H4 (cell line): ENCODE measurements at places on chromosomes 13 and 19.

GRCh38 chr19:4025317-4025716 is 17.8 kb downstream of the PIAS4 start:
- no peak for DNase-seq

GRCh38 chr19:58117841-58118575 is 20.0 kb upstream of the ZSCAN18 start:
- DNase-seq: no peak

- no peak for DNase-seq
These were observed 15.8 kb downstream of the ADPRHL1 start for GRCh38 chr13:113437408-113438010.

- no peak for DNase-seq
These were observed 1146.8 kb downstream of the UQCRFS1 start for GRCh38 chr19:28066161-28066560.

- DNase-seq: no peak
These were observed 115.8 kb downstream of the KATNAL1 start for GRCh38 chr13:30191491-30192100.

DNA sequence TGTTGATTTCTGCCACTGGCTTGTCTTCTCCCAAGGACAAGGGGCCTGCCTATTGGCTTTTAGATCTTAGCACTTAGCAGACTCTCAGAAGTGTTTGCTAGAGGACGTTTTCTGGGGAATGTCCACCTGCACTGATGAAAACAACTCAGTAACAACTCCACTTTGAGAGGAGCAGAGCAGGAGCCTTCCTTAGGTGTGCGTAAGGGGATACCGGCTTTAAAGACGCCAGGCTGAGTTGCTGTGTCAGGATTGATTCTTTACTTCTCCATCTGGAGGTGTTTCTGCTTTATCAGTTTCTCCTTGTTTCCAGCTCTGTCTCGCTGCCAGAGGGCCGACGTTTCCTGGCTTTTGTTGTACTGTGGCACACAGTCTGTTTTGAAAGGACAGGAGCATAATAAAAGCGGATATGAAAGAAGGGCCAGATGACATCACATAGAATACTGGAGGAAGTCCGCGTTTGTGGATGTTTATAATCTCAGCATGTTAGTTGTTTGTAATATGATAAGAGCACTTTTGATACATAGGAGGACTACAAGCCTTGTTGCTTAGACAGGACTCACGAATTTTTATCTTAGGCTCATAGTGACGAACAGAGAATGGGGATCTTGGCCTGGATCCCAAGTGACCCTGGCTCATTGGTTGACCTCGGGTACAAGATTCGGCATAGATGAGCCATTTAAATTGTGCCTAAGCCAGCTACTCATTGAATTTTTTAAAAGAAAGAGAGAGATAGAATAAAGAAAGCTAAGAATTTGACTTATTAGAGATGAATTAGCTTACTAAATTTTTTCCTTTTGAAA is 34.6 kb downstream of the COL4A2 start:
- peak; percentile 56 for DNase-seq

GRCh38 chr19:38564981-38565690 is 52.6 kb downstream of the MAP4K1 start:
- DNase-seq: no peak

DNA sequence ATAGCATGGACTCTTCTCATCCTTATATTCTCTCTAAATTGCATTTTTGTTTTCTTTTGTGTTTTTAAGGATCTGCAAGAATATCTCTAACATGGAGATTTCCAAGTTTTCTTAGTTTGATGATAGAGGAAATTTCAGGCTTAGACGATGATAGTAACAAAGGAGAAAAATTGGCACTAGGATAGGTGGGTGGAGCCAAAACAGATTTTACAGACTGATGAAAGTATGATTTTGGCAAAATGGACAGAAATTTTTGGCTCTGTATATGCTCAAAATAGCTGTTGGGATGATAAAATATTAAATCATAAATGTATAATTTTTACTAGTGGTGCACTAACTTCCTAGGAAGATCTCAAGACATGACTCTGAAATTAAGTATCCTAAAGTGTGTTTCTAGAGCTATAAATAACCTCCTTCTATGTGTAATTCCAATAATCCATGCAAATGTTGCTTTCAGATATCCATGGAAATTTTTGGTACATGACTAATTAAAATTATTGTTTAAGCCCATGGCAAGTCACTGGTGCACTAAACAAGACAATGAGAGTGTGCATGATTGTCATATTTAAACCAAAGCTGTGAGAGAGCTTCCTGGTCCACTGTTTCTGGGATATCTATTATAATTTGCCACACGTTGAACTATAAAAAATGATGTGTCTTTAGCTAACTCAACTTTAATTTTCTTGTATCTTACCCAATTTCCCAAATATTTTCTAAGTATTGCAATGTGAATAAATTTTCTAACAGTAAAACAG is 55.8 kb upstream of the NBEA start:
- DNase-seq: no peak

DNA sequence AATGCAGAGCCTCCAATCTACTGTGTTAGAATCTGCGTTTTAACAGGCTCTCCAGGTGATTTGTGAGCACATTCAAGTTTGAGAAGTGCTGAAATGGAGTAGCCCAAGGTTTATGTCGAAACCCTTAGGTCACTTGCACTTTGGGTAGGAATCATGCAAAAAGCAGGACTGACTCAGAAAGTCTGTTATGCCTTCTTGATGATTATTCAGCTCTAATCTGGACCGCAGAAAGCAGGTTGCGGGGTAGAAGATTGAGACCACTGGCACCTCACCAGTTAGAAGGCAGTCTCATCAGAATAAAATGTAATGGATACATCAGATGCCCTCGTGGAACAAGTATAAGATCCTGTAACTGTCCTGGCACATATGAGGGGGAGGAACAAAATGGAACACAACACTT is 326.3 kb downstream of the DCLK1 start:
- DNase-seq: no peak

DNA sequence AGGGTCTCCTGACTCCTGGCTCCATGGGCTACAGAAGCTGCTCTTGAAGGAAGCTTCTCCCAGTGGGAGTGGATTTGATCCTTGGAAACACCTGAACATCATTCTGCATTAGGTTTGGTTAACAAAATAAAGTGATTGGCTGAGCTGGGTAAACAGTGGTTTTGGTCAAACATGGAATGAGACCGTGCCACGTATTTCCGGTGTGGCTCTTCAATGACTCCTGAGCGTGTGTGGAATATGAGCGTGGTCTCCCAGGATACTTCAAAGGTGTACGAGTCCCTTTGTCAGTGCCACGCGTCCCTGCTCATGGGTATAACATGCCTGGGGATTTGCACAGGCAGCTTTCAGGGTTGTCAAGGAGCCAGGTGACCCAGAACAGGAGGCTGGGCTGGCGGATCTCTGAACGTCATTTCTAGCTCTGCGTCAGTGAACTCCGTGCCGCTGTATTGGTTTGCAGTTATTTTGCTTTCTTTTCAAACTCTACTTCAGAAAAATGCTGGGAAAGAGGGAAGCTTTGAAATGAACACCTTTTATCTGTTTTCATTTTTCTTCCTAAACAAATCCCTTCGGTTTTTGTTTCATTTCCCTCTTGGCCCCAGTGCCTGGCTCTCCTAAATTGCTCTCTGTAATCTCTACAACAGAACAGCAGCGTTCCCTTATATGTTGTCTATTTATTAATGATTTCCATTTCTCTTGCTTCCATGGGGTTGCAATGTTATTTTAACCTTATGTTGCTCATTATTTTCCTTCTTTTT is 26.3 kb upstream of the GJB6 start:
- DNase-seq: no peak

GRCh38 chr19:31448221-31448657 is 99.0 kb upstream of the TSHZ3 start:
- peak; percentile 91 for DNase-seq

DNA sequence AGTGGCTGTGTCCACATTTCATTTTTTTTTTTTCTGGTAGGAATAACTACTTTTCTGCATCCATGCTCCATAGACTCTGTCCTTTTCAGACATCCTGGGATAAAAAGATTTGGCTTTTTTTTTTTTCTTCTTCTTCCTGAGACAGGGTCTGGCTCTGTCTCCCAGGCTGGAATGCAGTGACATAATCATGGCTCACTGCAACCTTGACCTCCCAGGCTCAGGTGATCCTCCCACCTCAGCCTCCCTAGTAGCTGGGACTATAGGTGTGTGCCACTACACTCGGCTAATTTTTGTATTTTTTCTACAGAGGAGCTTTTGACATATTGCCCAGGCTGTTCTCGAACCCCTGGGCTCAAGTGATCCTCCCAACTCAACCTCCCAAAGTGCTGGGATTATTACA is 4.1 kb upstream of the ICAM3 start:
- DNase-seq: no peak

- DNase-seq: no peak
These were observed 40.5 kb downstream of the KLF12 start for GRCh38 chr13:74093691-74094090.

DNA sequence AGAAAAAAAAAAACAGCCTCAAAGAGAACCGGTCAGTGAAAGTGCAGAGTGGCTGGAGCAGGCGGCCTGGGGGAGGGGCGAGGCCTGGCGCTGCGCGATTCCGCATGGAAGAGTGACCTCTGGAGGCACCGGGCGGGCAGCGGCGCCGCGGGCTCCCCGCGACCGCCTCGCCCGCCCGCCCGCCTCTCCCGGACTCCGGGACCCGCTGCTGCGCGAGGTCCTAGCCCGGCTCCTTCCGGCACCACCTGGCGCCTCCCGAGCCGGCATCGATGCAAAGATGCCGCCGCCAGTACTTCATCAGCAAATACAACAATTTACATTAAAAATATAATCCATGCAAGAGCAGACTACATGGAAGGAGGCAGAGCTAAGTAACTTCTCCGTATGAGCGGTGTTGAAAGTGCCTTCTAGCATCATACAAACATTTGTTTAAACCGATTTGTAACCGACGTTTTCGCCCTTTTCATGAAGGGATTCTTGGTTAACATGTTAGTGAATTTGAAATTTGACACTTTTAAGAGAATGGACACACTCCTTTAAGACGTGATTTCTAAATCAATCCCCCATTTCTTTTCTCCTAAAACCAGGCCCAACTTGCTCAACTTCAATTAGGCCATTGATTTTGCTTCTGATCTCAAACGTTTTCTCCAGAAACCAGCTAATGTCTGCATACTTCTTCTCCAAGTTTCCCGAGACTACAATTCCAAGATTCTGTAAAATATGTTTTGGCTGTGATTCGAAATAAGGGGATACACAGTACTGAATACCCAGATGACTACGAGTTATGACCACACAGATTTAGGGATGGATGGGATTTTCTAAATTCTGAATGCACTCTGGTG is 2.1 kb downstream of the EFNB2 start:
- peak; percentile 54 for DNase-seq

DNA sequence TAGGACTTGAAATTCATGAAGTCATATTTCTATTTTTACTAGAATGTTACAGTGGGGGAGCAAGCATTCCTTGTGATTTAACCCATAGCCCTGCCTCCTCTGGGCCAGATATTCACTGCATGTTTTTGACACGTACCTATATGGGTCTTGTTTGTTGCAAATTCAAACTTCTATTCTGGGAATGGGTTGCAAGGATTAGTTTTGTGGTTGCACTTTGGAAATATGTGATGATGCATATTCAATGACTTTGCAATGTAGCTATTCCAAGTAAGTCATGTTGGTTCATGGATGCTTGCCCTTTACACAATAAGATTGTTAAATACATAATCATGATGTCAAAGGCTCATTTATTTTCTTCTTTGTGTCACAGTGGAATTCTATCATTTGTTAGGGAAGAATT is 440.8 kb downstream of the TDRD3 start:
- no peak for DNase-seq

- DNase-seq: no peak
These were observed 764 bp downstream of the MIR17HG start for GRCh38 chr13:91347996-91348905.

- DNase-seq: no peak
These were observed 740.5 kb downstream of the PCDH9 start for GRCh38 chr13:66489586-66489985.

DNA sequence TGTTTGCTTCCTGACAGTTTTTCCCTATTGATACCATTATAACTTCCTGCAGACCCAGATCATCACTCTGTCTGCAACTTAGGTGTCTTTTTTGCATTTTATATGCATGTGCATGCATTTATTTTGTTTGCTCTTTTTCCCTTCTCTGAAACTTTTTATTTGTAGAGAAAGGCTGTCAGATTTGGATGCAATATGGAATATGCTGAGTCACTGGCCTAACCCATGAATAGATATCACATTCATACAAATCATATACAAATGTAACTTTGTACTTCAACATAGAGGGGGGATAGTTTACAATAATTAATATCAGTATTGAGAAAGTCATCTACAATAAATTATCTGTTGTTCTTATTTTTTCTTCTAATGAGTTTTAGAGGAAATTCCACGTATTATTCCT is 1465.0 kb downstream of the EFNB2 start:
- DNase-seq: no peak

GRCh38 chr19:35903550-35904179 is 1.3 kb downstream of the HCST start:
- peak; percentile 90 for DNase-seq

DNA sequence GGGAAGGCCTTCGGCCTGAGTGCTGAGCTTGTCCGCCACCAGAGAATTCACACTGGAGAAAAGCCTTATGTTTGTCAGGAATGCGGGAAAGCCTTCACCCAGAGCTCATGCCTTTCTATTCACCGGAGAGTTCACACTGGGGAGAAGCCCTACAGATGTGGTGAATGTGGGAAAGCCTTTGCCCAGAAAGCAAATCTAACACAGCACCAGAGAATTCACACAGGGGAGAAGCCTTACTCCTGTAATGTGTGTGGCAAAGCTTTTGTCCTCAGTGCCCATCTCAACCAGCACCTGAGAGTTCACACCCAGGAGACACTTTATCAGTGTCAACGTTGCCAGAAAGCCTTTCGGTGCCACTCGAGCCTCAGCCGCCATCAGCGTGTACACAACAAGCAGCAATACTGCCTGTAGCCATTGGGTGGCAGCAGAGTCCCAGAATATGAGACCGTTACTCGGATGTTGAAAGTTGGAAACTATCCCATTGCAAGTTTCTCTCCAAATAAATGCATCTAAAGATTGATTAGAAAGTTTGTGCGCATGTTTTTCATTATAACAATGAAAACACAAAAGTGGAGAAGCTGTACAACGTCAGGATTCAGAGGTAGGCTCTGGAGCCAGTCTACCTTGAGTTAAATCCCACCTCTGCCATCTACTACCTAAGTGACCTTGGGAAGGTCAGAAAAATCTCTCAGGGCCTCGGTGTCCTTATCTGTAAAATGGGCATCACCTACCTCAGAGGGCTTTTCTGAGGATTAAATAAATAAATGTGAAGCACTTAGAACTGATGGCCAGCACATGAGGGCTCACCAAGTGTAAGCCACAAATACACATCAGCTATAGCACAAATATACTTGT is 21.1 kb downstream of the ZNF473 start:
- DNase-seq: peak; percentile 40

- no peak for DNase-seq
These were observed 3.2 kb upstream of the PRKCG start for GRCh38 chr19:53878776-53879139.

GRCh38 chr13:28485551-28485950 is 9.4 kb downstream of the FLT1 start:
- no peak for DNase-seq

DNA sequence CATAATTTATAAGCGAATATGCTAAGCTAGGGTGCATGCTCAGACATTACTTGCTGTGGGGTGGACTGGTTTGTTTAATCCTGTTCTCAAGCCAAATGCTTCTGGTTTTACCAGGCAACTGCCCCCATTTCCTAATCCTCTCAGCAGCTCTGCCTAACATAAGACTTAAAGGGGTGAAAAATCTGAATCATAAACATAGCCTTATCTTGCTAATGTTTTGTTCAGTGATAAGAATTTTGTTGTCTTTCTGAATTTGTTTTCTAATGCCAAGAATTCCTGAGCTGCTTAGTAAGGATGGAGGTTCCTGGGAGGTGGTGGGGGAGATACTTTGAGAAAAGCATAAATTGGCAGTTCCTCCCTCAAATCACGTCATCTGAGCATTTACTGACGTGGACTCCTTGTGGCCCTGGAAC is 42.7 kb downstream of the ING1 start:
- no peak for DNase-seq
